NCI-H1417 treated with DMSO at 0.1 percent for 48 hours (cell line): ENCODE measurements at places on chromosomes 1 and 21.

DNA sequence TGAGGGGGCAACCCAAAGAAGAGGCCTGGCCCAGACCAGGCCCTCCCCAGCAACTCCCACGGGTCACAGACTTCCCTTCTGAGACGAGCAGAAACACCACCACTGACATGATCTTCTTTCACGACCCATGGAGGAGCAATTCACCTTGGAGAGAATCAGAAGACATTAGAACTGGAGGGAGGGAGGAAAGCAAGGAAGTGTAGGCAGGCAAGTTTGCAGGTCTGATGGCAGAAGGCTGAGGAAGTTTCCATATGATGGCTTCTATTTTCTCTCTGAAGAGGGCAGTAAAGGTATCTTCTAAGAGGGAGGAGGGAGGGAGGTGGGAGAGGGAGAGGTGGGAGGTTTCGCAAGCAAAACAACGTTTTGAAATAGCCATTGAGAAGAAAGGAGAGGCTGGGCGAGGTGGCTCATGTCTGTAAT lies 1.4 kb upstream of the UBXN10 start:
- DNase-seq = no peak

DNA sequence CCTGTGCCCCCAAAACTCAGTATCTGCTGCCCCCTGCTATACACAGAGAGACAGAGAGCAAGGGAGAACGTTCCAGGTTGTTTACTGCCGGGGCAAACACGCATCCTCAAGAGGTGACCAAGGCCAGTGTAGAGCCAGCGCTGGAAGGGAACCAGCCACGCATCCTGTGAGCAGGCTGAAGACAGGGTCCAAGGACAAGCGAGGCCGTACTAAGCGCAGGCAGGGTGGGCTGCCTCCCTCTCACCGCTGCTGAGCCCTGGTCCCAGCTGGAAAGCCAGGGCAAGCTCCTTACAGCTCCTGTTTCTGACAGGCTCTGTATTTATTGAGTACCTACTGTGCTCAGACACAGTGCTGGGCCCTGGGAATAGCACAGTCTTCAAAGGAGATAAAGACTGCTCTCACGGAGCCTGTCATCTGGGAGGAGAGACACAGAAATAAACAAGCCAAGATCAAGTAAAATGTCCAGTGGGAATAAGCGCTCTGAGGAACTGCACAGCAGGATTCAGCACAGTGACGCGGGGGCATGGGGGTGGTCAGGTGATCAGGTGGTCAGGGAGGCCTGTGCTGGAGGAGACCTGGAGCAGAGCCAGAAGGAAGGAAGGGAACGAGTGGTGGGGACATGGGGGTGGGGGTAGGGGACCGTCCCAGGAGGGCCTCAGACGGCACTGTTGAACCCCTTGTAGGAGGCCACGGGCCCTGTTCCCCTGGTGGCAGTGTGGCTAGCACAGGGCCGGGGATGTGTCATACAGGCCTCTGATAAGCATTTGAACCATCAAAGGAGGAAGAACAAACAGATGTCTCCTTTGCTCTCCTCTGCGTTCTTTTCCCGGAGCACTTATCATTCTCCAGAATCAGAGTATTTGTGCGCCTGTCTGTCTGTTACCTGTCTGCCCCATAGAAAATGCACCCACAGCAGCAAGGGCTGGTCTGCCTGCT lies 37.8 kb upstream of the EFHD2 start:
- DNase-seq = no peak

- peak; percentile 49 for DNase-seq
Measured at GRCh38 chr1:24688621-24689195, 45.6 kb downstream of the SRRM1 start.

- DNase-seq = no peak
Measured at GRCh38 chr21:43331962-43332828, 94.7 kb downstream of the SIK1 start.

DNA sequence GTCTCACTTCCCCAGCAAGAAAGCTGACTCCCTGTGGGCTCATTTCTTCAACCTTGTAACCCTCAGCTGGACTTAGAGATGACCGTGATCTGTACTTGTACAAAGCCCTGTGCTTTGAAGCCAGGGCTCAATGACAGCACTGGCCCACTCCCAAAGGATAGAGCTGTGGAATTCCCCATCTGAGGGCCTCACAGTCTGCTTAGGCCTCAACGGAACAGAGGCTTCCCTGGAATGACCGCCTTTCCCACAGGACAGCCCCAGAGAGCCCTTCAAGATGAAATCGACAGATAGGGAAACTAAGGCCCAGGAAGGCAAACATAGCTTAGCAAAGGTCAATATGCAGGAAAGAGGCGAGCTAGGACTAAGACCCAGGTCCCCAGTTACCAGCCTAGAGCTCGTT lies 11.5 kb downstream of the SLC9A1 start:
- no peak for DNase-seq

- DNase-seq = no peak
Measured at GRCh38 chr1:25692560-25692959, 76.0 kb downstream of the MAN1C1 start.

- no peak for DNase-seq
Measured at GRCh38 chr1:59083946-59084865, 212.7 kb upstream of the FGGY start.

- no peak for DNase-seq
Measured at GRCh38 chr1:161725908-161726472, 4.6 kb downstream of the FCRLB start.

DNA sequence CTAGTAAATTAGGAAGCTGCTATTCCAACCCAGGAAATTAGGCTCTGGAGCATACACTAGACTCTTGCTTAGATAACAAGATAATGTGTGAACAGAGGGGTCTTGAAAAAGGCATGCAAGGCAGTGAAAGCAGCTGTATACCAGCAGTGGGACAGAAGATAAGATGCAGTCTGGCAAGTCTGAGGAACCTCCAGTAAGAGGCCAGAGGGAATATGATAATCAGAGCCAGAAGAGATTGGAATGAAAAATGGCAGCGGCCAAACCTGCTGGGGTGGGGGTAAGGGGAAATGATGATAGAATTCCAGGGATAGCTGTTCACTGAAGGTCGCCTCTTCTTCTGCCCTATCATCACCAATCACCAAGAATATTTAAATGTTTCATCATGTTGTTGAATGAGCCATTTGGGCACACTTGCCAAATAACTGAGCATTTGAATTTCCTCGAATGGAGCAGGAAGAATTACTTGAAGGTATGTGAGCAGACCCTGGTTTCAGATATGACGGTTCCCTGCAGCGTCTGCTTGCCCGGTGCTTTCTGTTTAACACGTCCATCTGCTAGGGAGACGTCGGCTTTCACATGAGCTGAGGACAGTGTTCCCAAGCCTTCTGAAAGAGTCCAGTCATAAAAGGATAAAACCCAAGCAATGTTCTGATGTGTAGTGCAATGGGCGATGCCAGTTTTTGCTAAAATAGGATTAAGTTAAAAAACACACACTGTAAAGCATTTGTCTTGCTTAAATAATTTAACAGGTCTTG lies 173.3 kb downstream of the RWDD3 start:
- DNase-seq = no peak

DNA sequence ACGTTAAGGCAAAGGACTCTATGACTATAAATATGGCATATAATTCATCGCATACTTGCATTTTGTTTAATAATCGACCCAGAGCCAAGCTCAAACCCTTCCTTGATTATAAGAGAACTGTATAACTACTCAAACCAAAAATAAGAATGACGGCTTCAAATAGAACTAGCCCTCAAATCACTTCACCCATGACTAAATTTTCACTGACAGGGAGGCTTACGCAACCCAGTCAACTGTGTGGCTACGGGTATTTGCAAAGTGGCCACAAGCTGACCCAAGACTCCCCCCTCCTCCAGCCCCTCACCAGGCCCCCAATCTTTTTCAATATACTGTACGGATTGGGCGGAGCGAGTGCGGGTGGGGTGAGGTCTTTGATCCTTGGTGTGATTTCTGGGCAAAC lies 268.3 kb downstream of the ASTN1 start:
- no peak for DNase-seq

GRCh38 chr1:95752515-95753381 lies 518.7 kb downstream of the RWDD3 start:
- no peak for DNase-seq

- DNase-seq = no peak
Measured at GRCh38 chr1:109906160-109906838, 4.3 kb upstream of the CSF1 start.

GRCh38 chr1:116076831-116077230 lies 34.4 kb upstream of the MAB21L3 start:
- no peak for DNase-seq

- DNase-seq = no peak
Measured at GRCh38 chr1:117341123-117341522, 26.1 kb upstream of the MAN1A2 start.

- DNase-seq = no peak
Measured at GRCh38 chr1:202733251-202733650, 23.0 kb upstream of the SYT2 start.

GRCh38 chr1:219159946-219160645 lies 13.6 kb upstream of the LYPLAL1 start:
- DNase-seq = no peak

DNA sequence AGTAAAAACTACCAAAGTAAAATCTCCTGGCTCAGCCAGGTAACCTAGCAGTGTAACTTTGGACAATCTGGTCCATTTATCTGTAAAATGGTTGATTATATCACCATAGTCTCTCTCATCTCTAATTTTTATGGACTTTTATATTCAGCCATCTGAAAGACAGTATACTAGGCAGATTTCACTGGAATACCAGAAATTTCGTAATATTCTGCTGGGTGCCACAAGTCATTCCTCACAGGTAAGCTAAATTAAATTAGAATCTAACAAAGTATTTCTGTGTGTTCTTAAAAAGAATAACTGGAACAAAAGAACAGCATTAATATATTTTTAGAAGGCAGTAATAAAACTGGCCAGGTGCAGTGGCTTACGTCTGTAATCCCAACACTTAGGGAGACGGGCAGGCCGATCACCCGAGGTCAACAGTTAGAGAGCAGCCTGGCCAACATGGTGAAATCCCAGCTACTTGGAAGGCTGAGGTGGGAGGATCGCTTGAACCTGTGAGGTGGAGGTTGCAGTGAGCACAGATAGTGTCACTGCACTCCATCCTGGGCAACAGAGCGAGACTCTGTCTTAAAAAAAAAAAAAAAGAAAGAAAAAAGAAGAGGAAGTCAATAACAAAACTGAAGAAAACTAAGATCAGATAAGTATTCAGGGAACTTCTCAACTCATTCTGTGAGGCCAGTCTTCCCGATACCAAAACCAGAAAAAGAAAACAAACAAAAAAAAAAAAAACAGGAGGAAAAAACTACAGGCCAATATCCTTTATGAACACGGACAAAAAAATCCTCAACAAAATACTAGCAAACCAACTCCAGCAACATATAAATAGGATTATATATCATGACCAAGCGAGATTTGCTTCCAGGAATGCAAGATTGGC lies 35.9 kb downstream of the PIK3R3 start:
- DNase-seq = no peak

DNA sequence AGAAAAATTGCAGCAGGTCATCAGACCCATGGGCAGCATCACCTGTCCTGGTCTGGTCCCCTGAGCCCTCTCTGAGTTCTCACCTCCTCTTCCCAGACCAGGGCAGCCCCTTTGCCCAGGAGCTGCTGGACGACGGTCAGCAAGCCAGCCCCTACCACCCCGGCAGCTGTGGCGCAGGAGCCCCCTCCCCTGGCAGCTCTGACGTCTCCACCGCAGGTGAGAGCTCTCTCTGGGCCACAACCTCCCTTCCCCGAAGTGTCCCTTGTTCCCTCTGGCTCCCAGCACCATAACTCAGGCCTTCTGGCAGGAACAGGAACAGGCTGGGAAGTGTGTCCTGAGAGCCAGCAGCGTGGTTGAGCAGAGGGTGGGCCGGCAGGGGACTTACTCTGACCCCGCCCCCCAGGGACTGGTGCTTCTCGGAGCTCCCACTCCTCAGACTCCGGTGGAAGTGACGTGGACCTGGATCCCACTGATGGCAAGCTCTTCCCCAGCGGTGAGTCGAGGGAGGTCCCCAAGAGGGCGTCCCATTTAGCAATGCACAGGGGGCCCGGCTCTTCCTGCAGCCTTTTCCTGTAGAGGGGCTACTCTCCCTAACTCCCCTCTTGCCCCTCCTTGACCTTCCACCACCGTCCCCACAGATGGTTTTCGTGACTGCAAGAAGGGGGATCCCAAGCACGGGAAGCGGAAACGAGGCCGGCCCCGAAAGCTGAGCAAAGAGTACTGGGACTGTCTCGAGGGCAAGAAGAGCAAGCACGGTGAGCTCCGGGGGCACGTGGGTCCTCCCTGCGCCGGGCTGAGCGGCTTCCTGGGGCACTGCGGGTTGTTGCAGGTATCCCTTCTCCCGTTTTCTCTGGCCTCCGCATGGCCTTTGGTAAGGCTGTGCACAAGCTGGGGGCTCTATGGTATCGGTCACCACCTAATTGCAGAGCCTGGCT lies 2.4 kb downstream of the ELF3 start:
- no peak for DNase-seq

DNA sequence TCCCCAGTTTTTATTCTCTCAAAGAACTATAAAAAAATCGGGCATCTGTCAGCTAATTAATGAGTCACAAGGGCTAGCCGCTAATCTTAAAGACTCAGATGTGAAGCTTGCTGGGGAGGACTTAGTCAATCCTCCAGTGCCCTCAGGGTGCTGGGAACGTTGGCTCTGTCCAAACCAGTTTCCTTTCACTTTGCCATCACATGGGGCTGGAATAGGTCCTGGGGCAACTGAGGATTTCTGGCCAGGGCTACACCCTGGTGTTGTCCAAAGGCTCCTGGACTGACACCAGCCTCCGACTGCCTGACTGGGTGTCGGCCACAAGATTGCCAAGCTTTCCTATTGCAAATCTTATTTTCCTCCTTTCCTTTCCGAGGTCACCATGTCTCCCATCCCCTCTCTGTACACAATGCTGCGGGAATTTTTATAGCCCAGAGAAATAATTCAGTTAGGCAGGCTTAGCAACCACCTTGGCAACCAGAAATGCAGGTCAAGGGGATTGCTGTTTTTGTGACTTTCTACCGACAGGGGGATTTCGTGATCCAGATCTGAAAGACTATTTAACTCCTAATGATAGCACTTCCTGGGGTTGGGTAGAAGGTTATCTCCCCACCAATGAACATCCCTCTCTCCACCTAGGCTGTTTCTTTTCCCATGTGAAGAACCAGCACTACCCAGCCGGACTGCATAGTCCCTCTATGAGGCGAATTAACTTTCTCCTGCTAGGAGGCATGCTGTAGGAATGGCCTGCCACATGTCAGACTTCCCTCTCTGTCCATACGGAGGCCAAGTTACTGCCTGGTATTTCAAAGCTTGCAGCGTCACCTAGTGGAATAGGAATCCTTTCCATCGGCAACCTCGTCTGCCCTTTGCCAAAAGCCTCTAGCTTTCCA lies 29.9 kb upstream of the CTBS start:
- no peak for DNase-seq

GRCh38 chr1:190472494-190472893 lies 5.2 kb downstream of the BRINP3 start:
- DNase-seq = no peak

GRCh38 chr1:152024223-152024622 lies 12.6 kb downstream of the S100A11 start:
- no peak for DNase-seq

- no peak for DNase-seq
Measured at GRCh38 chr1:71424536-71424935, 343.7 kb upstream of the ZRANB2 start.

GRCh38 chr1:217049721-217050120 lies 326.5 kb upstream of the ESRRG start:
- DNase-seq = no peak

DNA sequence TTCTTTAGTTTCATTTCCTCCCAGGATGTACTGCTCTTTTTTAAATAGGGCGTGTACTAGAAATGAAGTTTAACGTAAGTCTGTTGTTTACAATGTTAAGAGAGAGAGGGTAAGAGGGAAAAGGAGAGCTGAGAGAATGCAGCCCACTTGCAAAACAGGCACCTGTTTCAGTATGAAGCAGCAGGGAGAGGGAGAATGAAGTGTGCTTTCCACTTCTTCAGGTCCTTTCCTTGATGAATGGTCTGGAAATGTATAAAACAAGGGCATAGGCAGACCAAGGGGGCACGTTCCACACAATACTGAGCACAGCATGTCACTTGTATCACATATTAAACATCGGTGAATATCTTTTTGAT lies 2.0 kb downstream of the KCNA3 start:
- no peak for DNase-seq
